ENCODE measurements at places on chromosomes 12 and 14.

DNA sequence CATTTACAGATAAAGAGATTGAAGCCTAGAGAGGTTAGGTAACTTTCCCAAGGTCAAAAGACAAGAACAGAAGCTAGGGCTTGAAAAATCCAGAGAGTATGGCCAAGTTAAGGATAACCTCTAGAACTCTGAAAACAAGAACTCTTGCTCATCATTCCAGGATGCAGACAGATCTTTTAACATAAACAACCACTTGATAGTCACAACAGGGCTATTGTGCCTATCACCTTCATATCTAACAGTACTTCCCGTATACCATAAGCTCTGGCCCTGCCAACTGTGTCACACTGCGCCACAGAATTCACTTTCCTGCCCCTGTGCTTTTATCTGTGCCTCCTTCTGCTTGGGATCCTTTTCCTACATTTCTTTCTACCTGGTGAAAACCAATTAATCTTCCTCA is 18.2 kb downstream of the ERP29 start:
- no peak for DNase-seq

DNA sequence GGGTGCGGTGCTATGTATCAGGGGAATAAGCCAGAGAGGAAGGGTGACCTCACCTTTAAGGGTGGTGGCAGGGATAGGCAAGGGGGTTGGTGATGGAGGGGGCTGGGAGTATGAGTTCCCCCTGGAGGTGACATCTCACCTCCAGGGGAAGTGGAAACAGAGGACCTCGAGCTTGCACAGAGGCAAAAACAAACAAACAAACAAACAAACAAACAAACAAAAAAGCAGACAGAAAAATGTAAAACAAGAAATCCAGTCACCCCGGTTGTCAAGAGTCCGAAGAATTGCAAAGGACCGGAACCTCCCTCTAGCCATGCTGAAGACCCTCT is 112.2 kb upstream of the MYL2 start:
- DNase-seq, result no peak

DNA sequence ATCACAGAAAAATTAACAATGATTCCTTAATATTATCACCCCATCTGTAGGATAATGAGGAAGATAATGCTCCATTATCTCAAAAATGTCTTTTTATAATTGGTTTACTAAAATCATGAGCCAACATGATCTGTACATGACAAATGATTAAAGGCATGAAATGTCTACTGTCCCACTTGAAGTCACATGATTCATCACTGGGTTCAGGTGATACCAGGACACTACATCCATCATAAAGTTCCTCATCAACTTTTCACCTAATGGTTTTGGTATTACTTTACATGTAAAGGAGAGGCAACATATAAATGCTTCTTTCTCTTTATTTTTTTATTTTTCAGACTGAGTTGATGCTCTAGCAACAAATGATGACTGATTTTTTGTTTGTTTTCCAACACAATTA is 313.3 kb downstream of the MED13L start:
- DNase-seq, result no peak

- DNase-seq, result no peak
Observed at GRCh38 chr14:61973981-61974380, 211.8 kb downstream of the SNAPC1 start.

GRCh38 chr14:95222870-95223398 is 65.6 kb upstream of the DICER1 start:
- no peak for DNase-seq

DNA sequence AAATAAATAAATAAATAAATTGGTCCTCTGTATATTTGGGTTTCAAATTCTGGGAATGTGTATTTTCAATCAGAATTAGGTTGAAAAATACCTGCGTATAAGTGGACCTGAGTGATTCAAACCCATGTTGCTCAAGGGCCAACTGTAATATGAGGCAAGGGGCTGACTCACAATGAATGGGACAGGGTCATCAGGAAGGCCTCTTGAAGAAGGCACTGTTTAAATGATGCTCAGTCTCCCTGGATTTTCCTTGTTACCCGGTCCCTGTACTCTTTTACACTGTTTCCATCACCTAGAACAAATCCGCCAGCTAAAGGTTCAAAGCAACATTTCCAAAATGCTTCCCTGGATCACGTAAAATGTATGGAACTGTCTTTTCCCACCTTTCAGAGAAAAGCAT is 3.8 kb downstream of the PSMB5 start:
- DNase-seq, result no peak

- DNase-seq, result no peak
Observed at GRCh38 chr14:35877276-35877675, 51.1 kb downstream of the BRMS1L start.

GRCh38 chr12:116233669-116234068 is 43.8 kb downstream of the MED13L start:
- DNase-seq, result no peak

DNA sequence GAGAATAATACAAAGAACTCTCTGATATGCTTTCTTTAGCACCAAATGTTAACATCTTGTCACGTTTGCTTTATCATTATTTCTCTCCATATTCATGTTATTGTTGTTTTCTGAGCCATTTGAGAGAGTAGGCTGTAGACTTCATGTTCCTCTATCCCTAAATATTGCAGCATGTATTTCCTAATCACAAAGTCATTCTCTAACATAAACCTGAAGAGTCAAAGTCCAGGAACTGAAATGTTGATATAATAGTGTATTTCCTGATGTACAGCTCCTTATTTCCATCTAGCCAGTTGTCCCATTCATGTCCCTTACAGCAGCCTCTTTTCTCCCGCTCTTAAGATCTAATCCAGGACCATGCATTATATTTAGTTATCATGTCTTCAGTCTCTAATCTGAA is 72.8 kb downstream of the SPATS2 start:
- DNase-seq, result no peak

DNA sequence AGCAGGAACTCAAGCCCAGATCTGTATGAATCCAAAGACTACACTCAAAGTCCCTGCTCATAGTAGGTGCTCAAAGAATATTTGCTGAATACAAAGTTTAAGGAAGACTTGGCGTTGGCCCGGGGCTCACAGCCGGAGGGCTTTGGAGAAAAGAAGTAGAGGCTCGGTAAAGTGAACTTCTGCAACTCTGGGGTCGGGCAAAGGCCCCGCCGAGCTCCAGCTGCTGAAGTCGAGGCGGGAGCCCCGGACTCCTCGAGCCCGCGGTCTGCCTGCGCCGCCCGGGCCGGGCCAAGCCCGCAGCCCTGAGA is 335 bp downstream of the GCN1 start:
- no peak for DNase-seq

GRCh38 chr14:97456462-97456861 is 659.3 kb downstream of the VRK1 start:
- no peak for DNase-seq

DNA sequence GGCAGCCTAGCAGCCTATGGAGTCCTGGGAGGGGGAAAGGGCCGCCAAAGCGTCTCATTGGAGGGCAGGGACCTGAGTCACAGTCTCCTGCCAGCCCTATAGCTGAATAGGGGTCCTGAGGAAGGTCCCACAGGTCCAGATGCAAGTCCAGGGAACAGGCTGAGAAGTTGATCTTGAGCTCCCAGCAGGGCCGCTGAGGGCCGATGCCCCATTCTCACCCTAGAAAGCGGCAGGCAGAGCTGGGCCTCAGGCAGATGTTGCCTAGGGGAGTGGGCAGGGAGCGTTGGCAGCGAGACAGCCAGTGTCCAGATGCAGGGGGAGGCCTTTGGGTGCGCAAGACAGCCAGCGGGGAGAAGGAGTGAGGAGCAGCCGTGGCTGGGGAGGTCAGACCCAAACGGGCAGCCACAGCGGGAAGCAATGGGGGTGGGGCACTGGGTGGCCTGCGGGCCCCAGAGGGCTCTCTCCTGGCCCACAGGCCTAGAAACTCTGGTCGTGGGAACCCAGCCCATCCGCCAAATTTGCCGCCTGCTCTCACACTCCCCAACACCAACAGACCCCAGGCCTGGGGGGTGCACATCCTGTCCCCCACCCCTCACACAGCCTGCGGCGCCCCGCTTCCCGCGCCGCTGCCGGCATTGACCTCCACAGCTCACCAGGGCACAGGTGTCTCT is 1.1 kb downstream of the HDAC7 start:
- no peak for DNase-seq

DNA sequence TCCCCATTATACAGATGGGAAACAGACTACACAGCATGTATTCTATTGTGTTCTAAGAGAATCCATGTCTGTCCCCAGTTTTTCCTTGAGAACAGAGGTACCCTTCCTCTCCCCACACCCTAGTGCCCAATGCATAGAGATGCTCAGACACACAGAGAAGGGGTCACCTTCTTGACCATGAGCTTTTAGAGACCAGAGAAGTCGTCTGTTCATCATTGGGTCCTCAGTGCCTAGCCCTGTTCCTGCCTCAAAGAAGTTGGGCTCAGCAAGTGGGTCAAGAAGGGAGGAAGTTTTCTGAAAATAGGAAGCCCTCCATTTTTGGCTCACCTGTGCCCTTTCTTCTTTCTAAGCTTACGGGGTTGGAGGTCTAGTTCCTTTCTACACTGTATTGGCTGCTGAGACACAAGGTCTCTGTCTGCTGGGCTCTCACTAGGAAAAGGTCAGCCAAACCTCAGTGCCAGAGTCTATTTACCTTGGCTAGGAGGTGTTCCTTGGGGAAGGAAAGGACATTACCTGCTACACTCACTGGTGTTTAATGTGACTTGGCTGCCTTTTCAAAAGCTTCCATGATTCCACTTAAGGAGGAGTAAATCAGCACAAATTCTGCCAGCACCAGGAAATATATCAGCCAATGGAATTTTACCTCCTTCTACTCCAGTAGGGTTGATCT is 198.5 kb upstream of the PWP1 start:
- no peak for DNase-seq

DNA sequence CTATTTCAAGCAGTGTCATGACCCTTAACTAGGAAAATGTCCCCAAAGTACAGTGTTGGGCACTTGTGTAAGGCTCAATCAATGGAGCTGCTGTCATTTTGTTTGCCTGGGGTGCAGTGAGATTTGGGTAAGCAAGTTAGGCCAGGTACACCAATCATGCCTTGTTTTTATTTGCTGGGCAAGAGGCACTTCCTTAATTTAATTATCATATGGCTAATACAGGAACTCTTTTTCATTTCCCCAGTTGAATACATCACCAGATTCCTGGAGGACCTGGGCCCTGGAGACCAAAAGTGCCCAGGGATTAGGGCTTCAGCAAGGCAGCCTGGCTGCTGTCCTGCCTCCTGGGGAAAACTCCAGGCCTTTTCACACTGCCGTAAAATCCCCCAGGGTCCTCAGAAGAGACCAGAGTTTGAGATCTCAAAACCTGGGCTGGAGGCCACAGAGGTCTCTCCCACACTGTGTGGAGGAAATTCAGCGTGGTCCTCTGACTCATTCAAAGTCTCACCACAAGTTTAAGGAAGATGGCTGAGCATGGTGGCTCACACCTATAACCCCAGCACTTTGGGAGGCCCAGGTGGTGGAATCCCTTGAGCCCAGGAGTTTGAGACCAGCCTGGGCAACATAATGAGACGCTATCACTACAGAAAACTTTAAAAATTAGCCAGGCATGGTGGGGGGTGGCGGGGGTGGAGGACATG is 28.4 kb upstream of the FOXN3 start:
- DNase-seq, result no peak

DNA sequence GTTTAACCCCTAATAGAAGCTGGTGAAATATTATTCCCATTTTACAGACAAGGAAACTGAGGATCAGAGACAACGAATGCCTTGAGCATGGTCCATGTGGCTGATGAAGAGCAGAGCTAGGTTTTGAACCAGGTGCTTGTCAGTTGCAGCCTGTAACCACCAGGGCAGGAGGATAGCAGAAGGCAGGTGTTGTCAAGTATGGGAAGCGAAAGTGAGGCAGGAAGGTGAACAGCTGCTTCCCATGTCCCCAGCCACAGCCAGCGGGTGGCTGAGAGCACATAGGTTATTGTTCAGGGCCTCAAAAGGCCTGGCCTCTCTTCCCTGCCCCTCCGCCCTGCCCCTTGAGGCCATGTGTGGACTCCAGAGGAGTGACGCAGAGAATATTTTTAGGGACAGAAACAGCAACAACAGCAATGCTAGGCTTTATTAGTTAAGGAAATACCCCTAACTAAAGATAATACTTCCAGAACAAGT is 39.6 kb downstream of the IQSEC3 start:
- no peak for DNase-seq

DNA sequence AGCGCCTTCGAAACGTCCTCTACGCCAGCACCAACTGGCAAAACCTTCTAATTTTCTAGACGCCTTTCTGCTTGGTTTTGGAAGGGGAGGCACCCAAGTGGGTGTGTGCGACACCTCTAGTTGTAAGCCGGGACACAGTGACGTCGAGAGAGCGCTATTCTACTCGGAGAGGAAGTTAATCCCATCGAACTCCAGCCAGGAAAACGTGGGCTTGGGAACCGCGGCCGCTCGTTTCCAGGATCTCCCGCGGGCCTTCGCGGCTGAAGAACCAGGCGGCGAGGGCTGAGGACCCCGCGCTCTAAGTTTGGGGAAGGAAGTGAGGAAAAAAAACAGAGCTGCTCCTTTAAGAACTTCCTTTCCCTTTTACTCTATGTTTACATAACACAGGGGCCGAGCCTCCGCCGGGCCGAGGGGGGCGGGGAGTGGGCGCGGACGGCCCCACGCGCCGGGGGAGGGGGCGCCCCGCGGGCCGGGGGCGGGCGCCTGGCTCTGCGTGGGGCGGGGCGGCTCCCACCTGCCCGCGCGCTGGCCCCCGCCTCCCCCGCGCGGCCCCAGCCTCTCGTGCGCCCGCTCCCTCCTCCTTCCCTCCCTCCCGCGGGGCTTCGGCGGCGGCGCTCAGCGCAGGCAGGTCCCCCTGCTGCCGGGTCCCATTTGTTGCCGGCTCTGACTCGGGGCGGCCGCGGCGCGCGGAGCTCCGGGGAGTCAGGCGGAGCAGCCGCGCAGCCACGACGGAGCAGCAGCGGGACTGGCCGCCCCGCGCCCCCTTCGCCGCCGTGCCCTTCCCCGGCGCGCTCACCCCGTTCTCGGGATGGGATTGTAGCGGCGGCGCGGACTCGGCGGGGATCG is at the start of gene PELI2:
PELI2 (plus strand) TSS at position 647 of the 846 bp plus-strand sequence. CDS start 250 bp downstream, outside the sequence.
- DNase-seq, result peak; percentile 64

DNA sequence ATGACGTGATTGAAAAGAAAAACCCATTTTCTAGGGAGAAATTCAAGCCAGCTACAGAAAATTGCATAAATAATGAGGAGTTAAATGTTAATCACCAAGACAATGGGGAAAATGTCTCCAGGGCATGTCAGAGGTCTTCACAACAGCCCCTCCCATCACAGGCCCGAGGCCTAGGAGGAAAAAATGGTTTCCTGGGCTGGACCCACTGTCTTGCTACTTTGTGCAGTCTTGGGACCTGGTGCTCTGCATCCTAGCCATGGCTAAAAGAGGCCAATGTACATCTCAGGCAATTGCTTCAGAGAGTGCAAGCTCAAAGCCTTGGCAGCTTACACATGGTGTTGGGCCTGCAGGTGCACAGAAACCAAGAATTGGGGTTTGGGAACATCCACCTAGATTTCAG is 65.3 kb downstream of the TUNAR start:
- no peak for DNase-seq

- no peak for DNase-seq
Observed at GRCh38 chr14:33510991-33511390, 439.9 kb downstream of the EGLN3 start.

GRCh38 chr12:117501076-117501869 is 139.8 kb upstream of the NOS1 start:
- DNase-seq, result no peak
